ELR (cell line): ENCODE measurements at places on chromosomes 5 and 9.

DNA sequence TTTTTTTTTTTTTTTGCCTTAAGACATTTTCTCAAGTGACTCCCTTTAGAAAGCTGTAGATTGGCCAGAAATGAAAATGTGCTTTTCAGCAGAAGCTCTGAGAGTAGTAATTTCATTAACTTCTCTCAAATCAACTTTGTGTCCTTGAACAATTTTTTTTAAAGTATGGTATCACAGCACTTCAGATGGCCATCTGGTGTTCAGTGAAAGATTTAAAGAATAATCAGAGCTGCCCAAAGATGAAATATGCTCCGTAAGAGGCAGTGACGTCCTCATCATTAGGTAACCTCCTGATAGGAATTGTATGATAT lies 43.0 kb upstream of the PCAT7 start:
- no peak for DNase-seq

DNA sequence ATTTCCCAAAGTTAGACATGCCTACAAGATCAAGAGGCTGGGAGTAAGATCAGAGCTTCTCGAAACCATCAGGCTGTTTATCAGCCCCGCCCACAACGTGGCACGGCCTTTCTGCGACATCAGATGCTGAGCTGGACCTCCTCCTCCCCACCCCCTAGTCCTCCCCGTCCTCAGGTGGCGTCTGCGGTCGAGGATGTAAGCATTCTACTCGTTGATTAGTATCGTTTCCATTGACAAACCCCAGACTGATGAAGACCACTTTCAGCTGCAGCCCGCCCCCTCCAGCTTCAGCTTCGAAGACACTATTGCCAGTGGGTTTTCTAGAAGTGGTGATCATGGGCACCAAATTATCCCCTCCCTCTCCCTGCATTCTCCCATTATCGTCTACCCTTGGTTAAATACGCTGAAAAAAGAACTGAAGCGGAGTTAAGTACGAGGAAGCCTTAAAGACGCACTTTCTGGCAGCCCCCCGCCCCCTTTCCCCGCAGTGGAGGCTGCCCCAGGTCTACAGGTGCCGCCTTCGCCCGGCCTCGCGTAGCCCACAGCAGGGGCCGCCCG lies 1.1 kb downstream of the PPIC start:
- DNase-seq = peak; percentile 63

- DNase-seq = no peak
Measured at GRCh38 chr9:12879961-12880360, 105.1 kb downstream of the LURAP1L start.

- DNase-seq = peak; percentile 60
Measured at GRCh38 chr5:90096415-90097081, 313.0 kb downstream of the CETN3 start.

- DNase-seq = peak; percentile 78
Measured at GRCh38 chr9:124320062-124320973, 62.6 kb downstream of the NEK6 start.

GRCh38 chr5:35183556-35183955 lies 46.7 kb downstream of the PRLR start:
- no peak for DNase-seq

GRCh38 chr9:95727947-95728520 lies 147.5 kb upstream of the ERCC6L2 start:
- no peak for DNase-seq

- peak; percentile 36 for DNase-seq
Measured at GRCh38 chr9:93576258-93577077, at the start of gene PHF2. Gene PHF2 (plus strand): TSS chr9:93576584. CDS start chr9:93576774, 190 bp downstream.

DNA sequence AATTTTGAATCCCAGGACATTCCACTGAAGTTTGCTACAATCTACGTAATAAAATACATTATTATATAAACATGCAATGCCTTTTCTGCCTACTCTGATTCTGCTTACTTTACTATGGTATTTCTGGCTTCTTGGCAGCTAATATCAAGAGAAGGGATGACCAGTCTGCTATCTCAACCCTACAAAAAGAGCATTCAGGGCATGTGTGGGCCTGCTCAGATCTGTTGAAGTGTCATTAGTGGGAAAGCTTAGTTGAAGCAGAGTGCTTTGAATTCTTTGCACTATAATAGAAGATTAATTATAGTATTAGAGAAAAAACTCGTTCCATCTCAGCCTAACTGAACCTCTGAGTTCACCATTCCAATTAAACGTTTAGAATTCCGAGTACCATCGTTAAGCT lies 339.5 kb upstream of the ISL1 start:
- no peak for DNase-seq

GRCh38 chr5:74664551-74664950 lies 20.5 kb upstream of the HEXB start:
- no peak for DNase-seq

DNA sequence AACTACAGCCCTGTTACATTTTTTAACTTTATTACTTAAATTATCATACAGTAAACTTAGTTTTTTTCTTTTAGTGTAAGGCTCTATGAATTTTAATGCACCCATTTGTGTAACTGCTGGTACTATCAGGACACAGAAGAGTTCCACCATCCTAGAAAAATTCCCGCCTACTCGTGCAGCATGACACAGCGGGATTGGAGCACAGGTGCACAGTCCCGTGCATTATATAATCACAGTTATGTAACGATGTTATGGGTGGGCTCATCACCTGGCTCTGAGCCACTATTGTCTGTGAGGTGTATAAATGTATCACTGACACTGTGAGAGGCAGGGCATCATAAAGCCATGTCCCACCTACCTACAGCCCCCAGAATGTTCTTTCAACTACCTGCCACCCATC lies 80.7 kb downstream of the DRD1 start:
- DNase-seq = no peak

DNA sequence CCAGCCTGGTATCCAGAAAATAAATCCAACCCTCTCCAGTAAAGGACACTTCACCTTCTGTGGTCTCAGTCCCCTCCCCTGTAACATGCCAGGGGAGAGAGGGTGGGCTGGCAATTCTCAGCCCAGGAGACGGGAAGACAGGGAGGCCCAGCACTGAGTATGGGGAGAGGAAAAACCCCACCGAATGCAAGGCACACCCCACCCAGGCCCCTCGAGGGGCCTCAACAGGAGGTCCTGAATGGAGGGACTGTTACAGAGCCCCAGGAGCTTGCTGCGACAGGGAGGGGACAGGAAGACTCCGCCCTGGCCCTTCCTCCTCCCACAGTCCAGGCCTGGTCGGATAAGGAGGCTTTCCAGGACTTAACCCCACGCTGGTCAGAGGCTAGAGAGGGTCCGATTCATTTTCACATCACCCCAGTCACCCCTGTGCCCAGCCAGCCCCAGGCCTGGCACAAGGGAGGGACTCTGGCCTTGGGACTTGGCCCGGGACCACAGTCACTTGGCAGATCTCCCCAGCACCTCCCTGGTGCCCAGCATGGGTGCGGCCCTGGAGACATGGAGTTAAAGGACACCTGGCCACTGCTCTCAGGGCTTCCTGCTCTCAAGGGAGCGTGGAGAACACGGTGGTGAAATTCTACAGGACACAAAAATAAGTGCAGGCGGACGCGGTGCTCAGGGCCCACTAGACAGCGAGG lies 44.9 kb upstream of the STXBP1 start:
- peak; percentile 69 for DNase-seq

GRCh38 chr5:126640866-126641265 lies 40.1 kb downstream of the PHAX start:
- no peak for DNase-seq

DNA sequence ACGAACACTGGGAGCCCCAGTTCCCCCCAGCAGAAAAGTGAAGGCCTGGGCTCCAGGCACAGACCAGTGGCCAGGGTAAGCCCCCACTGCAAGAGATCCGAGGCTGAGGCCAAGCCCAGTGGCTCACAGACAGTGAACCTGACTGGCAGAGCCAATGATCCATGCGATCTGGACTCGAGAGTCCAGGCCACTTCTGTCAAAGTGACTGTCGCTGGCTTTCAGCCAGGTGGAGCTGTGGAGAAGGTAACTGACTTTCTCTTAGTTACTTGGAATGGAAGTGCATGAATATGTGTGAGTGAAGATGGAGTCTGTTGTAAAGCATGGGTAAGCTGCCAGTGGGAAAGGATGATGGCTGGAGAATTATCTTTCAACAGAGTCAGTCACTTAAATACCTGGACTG lies 99.7 kb downstream of the GOLPH3 start:
- DNase-seq = no peak

DNA sequence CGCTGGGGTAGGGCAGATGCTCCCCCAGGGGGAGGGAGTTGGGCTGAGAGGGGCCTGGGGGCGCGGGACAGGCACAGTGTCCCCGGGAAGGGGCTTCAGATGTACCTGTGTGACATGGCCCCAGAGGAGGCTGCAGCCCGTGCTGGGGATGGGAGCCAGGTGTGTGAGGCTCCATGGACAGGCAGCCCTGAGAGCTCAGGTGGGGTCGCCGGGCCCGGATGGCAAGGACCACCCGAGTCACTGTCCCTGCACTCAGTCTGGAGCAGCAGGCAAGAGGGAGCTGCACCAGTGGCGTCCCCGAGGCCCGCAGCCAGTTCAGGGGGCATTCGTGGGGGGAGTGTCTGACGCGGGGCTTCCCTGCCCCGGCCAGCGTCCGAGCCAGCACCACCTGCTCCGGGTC lies 18.9 kb downstream of the CCDC187 start:
- no peak for DNase-seq

GRCh38 chr5:142326480-142326938 lies 1.7 kb upstream of the SPRY4 start:
- no peak for DNase-seq

GRCh38 chr9:121366611-121367192 lies 3.3 kb downstream of the STOM start:
- no peak for DNase-seq

DNA sequence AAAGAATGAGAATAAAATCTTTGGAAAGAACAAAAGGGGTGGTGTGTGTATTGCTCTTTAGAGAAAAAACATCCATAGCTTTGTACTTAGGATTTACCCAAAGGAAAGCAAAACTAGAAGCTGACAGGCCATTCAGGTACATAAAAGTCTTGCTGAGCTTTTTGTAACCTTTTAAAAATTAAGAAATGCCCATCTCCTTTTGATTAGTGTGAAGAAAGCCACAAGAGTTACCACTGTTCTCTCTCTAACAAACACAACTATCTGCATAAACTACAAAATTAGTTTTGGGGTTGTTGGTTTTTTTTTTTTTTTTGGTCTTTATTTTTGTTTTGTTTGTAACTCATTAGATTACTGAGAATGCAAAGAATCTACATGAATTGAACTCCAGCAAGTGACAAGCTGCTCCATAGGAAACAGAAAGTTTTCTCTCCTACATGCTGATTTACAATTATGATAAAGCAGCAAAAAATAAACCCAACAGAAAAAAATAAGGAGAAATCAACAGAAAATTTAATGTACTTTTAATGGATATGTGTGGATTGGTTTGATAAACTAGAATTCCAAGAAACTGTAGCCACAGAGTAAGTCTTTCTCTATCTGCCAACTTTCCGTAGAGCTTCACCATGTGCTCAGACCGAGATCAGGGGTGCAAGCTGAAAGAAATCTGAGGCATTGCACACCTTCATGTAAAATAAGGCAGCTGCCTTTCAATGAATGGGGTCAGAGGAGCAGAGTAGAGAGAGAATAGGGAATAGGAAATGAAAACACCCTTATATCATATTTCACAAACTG lies 12.3 kb downstream of the BAAT start:
- no peak for DNase-seq

GRCh38 chr9:96279932-96280331 lies 22.0 kb downstream of the HSD17B3 start:
- DNase-seq = no peak

GRCh38 chr9:134230942-134231325 lies 66.6 kb upstream of the RNU6ATAC start:
- DNase-seq = no peak

- no peak for DNase-seq
Measured at GRCh38 chr9:18911714-18912342, 121.2 kb downstream of the SAXO1 start.

DNA sequence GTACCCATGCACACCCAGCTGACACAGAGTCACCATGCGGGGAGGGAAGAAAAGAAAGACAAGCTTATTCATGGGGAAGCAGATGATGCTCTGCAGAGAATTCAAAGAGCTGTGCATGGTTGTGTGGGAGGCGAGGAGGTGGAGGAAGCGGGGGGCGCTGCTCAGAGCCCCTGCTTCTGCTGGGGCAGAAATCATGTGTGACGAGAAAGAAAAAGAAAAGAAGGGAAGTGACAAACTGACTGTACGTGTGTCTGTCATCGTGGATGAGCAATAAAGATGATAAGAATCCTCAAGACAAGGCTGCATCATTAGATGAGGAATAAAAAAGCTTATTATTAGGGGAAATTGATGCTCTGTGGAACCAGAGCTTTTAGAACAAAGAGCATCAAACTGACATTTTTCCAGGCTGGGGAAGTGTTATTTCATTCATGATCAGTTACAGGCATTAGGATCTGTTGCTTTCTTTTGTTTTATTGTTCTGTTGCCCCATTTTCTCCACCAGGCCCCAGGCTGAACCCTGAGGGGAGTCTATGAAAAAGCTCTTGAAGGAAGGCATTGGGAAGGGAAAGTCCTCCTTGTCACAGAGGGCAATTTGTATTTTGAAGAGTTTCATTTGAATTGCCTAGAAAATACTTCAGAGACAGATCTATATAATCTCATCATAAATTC lies 20.3 kb upstream of the SH3RF2 start:
- no peak for DNase-seq

- DNase-seq = peak; percentile 98
Measured at GRCh38 chr5:73448463-73449136, at the start of gene FOXD1. Gene FOXD1 (minus strand): TSS chr5:73448777. CDS start chr5:73448362, 415 bp downstream.

DNA sequence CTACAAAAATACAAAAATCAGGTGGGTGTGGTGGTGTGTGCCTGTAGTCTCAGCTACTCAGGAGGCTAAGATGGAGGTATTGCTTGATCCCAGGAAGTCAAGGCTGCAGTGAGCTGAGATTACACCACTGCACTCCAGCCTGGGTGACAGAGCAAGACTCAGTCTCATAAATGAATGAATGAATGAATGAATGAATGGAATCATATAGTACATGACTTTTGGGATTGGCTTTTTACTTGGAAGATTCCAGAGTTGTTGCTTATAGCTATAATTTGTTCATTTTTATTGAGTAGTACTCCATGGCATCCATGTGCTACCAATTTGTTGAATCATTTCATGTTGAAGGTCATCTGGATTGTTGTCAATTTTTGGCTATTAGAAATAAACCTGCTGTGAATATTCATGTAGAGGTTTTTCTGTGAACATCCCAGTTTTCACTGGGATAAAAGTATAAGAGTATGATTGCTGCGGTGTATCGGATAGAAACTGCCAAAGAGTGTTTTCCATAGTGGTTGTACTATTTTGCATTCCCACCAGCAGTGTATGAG lies 19.9 kb downstream of the ERBIN start:
- DNase-seq = no peak

- no peak for DNase-seq
Measured at GRCh38 chr9:91492237-91492636, 68.6 kb upstream of the NFIL3 start.

DNA sequence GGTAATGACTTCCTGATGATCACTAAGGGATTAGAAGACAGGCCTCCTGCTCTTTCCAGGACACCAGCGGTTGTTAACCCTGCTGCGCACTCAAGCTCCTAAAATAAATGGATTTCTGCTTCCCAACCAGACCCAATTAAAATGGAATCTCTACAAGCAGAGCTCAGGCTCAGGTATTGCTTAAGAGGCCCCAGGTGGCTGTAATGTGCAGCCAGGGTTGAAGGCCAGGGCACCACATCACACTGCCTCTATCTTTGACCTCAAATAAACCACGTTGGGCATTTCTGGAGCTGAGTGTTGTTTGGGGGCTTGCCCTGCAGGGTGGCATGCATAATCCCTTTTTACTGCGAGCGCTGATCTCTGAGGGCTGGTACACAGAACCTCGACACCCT lies 108.0 kb downstream of the FBXO38 start:
- DNase-seq = no peak
